Progenitor cell of endocrine pancreas (in vitro differentiated cells): ENCODE measurements at places on chromosomes 3 and 15.

- no peak for DNase-seq
Measured at GRCh38 chr3:62503516-62503915, 130.2 kb upstream of the FEZF2 start.

GRCh38 chr3:144437989-144438388, 466.4 kb downstream of the DIPK2A start:
- no peak for DNase-seq

DNA sequence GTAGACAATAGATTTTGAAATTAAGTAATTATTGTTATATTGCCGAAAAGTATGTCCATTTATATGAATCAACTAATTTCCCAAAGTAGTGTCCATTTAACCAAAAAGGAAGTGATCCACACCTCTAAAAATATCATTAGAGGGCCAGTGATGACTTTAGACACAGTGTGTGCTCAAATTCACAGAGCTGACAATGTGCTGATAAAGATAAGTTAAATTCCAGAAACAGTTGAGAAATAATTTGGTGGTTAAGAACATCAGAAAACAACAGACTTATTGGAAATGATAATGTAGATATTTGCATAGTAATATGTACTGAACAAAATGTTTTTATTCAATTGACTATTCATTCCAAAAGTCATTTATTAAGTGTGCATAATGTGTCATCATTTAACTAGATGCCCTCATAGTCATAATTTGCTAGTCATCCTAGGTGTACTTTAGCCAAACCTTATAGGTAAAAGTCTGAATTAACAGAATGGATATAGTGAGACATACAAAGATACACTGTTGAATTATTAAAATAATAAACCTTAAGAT, 230.2 kb upstream of the ADAMTS9 start:
- DNase-seq: no peak

DNA sequence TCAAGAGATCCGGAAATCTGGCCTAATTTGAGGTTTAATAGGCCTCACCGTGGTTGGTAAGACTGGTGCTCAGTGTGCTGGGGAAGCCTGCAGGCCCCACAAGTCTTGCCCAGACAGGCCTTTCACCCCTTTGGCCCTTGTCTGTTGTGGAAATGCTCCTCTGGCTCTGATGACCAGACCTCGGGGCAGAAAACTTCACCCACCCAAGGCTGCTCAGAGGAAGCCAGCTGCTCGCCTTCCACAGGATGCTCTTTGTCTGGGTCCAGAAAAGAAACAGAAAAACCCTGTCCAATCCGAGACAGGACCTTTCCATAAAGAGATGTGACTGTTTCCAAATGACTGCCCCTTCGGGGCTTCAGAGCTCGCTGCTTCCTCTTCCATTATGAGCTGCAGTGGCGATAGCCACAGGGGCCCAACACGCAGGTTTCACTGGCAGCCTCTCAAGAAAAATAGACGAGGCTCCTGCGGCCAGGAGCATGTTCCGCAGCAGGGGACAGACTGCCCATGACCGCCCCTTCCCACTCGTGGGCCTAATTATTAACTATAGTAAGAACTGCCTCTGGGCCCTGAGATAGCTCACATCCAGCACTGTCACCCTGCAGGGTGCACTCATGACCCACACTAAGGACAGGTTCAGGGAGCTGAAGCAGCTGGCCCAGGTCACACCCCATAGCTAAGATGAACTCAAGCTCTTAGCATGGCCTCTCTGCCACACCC, 6.8 kb upstream of the SNX22 start:
- no peak for DNase-seq

GRCh38 chr3:111863942-111864694, 5.1 kb downstream of the PHLDB2 start:
- no peak for DNase-seq
